ENCODE measurements at places on chromosomes 7 and 10.

DNA sequence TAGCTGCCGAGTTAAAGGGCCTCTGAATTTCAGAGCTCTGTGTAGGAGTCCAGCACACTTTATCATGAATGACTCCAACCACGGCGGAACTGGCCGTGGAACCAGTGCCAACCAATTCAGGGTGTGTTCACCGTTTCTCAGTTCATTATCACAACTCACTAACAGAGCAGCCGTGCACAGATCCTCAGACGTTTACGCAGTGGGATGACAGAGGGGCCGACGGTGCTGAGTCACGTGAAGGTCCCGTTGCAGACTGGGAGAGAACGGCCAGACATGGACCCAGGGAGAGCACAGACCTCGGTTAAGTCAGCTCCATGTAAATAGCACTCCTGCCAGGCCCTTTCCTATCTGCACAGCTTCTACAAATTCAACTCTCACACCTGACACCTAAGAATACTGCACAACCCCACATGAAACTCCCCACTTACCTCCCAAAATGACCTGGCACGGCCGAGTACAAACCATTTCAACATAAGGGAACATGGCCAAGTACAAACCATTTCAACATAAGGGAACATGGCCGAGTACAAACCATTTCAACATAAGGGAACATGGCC, 95.5 kb downstream of the DIP2C start:
- DNase-seq = no peak

DNA sequence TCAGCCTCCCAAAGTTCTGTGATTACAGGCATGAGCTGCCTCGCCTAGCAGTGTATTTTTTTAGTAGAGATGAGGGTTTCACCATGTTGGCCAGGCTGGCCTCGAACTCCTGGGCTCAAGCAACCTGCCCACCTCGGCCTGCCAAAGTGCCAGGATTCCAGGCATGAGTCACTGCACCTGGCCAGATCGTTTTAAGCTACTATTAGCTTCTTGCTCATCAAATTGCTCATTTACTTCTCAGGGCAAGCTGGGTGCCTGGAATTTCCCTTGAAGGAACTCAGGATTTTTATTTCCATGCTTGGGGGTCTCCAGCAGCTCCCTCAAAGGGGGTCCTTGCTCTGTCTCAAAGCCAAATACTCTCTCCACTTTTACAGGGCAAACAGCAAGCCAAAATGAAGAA, 798.0 kb upstream of the AUTS2 start:
- DNase-seq = no peak

GRCh38 chr10:5887641-5888040, 2.1 kb downstream of the ANKRD16 start:
- no peak for DNase-seq

DNA sequence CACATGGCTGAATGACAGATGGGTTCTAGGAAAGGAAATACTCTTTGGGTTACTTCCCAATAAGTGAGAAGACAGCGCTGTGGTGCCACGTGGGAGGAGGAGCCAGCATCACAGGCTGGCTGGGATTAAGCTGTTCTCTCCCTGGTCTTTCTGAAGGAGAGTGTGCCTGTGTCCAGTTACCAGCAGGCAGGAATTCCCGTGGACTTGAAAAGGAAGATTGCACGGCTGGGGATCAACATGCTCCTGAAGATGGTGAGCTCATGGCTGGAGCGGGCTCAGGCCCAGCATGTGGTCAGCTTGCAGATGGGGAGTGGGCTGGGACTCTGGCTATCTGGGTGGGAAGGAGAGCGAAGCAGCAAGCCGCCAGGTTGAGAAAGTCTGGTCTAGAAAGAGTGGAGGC, 8.1 kb downstream of the ADCK2 start:
- DNase-seq = no peak

- no peak for DNase-seq
Measured at GRCh38 chr7:151899513-151900360, 22.8 kb upstream of the PRKAG2 start.

DNA sequence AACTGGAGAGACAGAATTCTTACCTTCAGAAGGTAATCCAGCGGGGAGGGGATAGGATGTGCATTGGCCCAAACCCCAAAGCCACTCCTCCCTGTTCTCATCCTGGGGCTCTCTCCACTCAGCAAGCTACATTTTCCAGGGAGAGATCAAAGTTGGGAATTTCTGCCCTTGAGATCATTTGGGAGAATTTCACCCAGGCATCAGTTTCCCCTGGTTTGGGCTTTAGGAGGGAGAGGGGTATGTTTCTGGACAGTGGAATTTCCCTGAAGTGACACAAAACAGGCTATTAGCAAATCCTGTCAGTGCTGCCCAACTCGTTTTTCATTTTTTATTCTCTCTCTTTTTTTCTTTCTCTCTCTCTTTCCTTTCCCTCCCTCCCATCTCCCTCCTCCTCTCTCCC, 35.7 kb downstream of the CYP17A1 start:
- no peak for DNase-seq

DNA sequence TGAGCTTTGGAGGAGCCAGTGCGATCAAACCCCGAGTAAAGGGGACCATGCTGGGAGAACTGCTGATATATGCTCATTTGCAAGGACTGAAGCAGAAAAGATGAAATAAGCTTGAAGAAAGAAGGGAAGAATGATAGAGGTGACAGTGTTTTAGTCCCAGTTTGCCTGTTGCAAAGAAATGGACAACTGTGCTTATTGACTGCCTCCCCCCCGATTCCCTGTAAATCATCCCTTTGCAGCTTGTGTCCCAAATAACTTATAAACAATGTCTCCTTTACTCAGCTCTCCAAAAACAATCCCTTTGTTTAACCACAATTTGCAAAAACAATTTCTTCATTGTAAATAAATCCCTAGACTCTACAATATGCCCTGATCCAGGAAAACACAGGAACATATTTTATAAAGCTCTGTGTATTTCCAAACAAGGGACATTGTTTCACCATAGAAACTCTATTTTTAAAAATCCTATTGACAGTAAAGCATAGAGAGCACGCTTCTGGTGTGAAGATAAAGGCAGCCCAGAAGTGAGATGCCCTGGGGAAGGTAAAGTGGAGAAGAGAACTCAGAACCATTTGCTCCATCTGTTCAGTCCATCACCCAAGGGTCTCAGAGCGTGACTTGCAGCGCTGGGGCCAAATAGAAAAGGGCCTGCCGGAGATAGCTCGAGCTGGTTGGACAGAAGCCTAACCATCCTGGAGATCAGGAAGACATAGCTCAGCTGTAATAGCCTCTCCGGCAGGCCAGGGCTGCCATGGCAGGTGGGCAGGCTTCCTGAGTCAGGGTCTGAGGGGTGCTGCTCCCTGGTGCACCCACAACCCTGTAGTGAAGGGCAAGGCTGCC, 280.5 kb downstream of the WDR11 start:
- DNase-seq = no peak

DNA sequence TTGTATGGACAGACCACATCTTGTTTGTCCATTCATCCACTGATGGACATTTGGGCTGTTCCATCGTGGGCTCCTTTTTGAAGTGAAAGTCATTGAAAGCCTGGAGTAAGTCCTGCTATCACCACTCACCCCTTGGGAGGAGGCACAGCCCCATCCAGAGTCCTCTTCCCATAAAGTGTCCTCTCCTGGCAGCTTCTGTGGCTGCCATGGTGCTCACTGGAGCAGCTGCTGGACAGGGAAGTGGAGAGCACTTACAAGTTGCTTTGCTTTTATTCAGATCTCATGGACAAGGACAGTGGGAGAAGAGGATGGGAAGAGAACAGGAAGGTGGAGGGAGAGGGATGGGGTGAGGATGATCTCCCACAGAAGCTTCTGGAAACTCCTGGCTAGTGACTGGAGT, 18.5 kb upstream of the EIF5AL1 start:
- DNase-seq = no peak

DNA sequence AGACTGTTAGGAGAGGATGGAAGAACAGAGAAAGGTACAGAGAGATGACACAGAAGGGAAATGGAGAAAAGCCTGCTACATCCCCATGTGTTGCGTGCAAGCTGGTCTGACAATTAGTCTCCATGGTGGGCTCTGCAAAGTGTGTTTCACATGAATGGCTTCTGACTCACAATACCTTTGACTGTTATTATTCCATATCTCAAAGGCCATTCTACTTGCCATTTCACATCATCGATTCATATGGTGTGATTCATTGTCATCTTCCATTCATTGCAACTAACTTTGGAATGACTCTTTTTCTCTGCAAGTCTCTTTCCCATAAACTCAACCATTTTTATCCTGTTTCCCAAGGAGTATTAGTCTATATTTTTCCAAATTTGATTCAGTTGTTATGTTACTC, 208.9 kb upstream of the INHBA start:
- no peak for DNase-seq

- no peak for DNase-seq
Measured at GRCh38 chr10:91564508-91564907, 68.4 kb downstream of the PPP1R3C start.

- no peak for DNase-seq
Measured at GRCh38 chr10:52030051-52030790, 283.9 kb upstream of the DKK1 start.

GRCh38 chr10:112182784-112183328, 709 bp downstream of the GPAM start:
- DNase-seq = no peak

DNA sequence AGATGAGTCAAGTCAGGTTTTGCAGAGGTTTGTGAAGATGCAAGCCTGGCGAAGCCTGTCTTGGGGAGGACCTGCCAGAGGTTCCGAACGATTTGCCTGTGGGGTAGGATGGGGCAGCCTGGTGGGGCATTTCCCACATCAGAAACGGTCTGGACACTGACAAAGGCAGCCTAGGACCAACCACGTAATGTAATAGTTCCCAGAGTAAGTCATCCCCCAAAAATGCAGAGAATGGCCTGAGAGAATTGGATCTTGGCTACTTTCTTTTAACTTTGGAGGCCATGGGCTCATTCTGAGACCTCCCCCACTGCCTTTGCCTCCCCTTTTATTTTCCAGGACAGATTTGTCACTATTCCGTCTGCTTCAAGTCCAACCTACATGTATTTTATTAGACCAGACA, 168.9 kb upstream of the SH2B2 start:
- DNase-seq = peak; percentile 56

GRCh38 chr10:33092596-33092995, 134.6 kb upstream of the ITGB1 start:
- DNase-seq = no peak

- peak; percentile 23 for DNase-seq
Measured at GRCh38 chr10:5466451-5467206, 32.7 kb downstream of the CALML5 start.

- DNase-seq = no peak
Measured at GRCh38 chr7:33671531-33672262, 233.6 kb upstream of the BMPER start.

DNA sequence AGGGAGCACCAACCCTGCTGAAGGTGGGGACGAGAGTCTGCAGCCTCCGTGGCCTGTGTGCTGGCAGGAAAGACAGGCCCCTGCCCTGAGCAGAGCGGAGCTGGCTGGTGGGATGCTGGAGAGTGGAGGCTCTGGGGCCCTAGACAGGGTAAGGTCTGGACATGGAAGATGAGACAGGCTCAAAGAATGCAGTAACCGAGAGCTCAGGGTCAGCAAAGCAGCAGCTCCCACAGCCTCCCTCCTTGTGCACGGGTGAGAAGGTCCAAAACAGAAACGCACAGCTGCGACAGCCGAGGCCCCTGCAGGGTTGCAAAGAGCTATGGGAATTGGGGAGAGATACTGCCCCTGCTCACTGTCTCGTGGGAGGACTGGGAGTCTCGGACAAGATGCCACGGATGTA, 80.5 kb downstream of the TNS3 start:
- peak; percentile 72 for DNase-seq

DNA sequence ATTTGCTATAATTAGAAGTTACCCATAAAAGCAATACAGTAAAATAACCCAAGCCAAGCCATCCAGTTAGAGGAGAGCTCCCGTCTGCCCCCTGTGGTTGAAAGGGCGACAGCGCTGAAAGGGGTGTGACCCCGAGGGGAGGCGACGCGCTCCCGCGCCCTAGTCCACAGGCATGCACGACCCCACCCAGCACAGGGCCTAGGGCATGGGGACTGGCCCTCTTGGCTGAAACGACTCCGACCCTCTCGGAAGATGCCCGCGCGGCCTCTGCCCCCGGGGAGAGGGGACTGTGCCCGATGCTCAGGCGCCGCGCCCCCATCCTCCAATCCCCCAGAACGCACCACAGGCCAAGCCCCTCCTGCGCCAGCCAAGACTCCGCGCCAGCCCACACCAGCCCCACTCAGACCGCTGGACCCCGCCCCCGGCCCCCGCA, 64.0 kb downstream of the CSGALNACT2 start:
- DNase-seq = peak; percentile 76

- DNase-seq = no peak
Measured at GRCh38 chr10:78300526-78300925, 266.9 kb downstream of the RPS24 start.

DNA sequence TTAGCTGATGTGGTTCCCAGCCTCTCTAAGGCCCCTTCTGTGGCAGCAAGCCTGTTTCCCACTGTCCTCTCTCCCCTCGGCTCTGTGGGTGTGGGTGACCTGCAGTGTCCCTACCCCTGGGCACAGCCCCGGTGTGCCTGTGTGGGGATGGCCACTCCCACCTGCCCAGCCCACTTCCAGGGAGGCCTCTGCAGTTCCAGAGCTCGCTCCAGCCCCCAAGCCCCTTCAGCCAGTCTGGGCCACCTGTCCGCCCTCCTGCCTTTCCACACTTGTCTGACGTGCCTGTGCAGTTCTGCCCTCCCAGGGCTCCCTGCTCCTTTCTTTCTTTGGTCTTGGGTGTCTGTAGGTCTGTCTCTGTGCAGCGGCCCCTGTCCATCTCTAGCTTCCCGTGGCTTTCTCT, 127.0 kb upstream of the PPIF start:
- no peak for DNase-seq

DNA sequence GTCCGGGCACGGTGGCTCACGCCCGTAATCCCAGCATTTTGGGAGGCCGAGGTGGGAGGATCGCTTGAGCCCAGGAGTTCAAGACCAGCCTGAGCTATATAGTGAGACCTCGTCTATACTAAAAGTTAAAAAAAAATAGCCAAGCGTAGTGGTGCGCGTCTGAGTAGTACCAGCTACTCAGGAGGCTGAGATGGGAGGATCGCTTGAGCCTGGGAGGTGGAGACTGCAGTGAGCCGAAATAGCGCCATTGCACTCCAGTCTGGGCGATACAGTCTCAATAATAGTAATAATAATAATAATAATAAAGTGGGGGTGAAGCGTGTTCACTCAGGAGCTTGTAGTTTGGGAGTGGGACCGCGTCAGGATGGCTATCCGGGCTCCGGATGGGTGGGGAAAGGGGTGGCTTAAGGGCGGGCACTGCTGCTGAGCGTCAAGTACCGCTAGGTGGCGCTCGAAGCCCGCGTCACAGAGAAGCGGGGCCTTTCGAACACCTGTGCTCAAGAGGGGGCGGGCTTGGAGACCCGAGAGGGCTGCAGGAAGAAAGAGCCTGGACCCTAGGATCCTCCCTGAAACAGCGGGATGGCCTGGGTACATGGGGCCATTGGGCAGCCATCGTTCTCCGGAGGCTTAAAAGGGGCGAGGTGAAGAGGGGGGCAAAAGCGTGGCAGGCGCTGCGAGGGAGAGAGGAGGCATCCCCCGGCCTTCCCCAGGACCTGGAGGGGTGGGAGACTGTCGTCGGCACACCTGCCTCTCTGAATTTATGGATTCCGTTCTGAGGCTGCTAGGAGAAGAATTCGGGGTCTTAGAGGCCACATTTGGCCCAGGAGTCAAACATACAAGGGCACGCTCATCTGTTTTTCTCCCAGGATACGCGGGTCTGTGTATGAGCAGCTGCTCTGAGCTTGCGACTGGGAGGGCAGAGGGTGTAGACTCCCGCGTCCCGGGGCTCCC, 14.5 kb downstream of the LBX1 start:
- peak; percentile 84 for DNase-seq
